Activated CD4-positive, alpha-beta T cell treated with anti-CD3 and anti-CD28 coated beads, Interleukin-2, amount 10 ng/mL, durations not matched to agents 7 days and 5 days (primary cell): ENCODE measurements at places on chromosomes 7 and 10. TPM values are rescaled to one million over a fixed set of nuclear protein-coding genes. Genes with fewer than 3 reads are reported as not detected.

DNA sequence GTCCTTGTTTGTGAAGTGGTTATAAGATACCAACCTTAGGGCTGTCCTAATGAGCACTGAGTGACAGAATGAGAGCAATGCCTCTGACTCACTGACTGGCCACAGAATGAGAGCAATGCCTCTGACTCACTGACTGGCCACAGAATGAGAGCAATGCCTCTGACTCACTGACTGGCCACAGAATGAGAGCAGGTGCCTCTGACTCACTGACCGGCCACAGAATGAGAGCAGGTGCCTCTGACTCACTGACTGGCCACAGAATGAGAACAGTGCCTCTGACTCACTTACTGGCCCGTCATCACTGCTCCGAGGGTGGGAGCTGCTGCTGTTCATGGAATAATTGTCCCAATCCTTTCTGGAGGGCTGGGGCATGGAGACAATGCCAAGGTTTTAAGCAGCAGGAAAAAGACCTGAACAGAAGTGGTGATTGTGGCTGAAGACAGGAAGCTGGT, 265.2 kb upstream of the PPP2R2D start:
- no peaks in the 10 kb centered on the region for H3K4me1 ChIP-seq
- no peak for DNase-seq
- H3K4me3 ChIP-seq = no peak overlapping the region
- H3K27ac ChIP-seq = no peak overlapping the region

GRCh38 chr7:148547951-148548350, 42.6 kb upstream of the C7orf33 start:
- no peaks in the 10 kb centered on the region for H3K36me3 ChIP-seq
- DNase-seq = no peak
- H3K27ac ChIP-seq = no peak overlapping the region
- H3K4me3 ChIP-seq = no peak overlapping the region

GRCh38 chr10:72370201-72370722, 15.5 kb upstream of the DNAJB12 start:
- peaks cover 4% of the 10 kb centered on the region for H3K36me3 ChIP-seq
- DNase-seq = peak; percentile 42
- H3K4me3 ChIP-seq = peak overlapping the region; percentile 42

Gene GPNMB
- total RNA-seq = not detected

Gene CYP2C19
- total RNA-seq = not detected

DNA sequence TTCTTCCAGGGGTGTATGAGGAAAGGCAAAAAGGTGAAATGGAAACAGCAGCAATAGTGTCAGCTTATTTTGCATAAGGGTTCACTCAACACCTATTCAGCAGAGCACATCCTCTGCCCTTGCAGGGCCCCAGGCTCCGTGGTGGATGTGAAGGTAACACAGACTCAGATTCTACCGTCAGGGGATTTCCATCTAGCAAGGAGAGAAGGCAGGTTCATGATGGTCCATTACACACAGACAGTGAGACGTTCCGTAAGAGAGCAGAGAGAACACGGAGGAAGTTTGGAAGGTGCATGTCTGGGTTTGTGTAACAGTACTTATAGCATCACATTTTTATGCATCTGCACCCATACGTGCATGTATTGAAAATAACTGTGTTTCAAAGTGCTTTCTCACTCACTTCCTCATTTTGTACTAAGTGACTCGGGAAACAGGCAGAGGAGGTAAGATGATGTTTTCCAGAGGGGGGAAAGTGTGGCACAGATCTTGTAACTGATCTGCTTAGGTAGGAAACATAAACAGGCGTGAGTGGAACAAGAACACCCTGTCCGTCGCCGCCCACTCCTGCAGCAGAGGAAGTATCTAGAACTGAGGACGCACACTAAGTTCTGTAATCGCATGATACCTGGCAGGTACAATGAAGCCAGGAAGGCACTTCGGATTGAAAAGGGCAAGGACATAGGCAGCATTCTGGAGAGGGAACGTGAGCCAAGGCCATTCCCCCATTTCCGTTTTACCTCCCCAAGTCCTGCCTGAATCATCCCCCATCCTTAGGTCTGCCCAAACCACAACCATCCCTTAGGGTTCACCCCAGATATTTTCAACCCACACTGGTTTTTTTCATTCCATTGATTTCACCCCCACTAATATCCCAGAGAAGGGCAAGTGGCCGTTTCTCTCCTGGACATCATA, 1.0 kb upstream of the ENO4 start:
- H3K4me3 ChIP-seq = peak overlapping the region; percentile 29
- DNase-seq = no peak
- H3K27ac ChIP-seq = no peak overlapping the region
- H3K4me1 ChIP-seq = peaks cover 10% of the 10 kb centered on the region
- no peaks in the 10 kb centered on the region for H3K36me3 ChIP-seq

GRCh38 chr7:116377721-116378120, 121.8 kb upstream of the CAV2 start:
- DNase-seq = no peak
- no peak overlapping the region for H3K4me3 ChIP-seq
- H3K27me3 ChIP-seq = peaks cover 11% of the 10 kb centered on the region
- no peaks in the 10 kb centered on the region for H3K36me3 ChIP-seq
- no peak overlapping the region for H3K27ac ChIP-seq
- no peaks in the 10 kb centered on the region for H3K4me1 ChIP-seq
